NCI-H1417 treated with DMSO at 0.1 percent for 48 hours (cell line): ENCODE measurements at places on chromosomes 1 and 21.

GRCh38 chr1:226444901-226445300 is 37.0 kb upstream of the PARP1 start:
- no peak for DNase-seq

DNA sequence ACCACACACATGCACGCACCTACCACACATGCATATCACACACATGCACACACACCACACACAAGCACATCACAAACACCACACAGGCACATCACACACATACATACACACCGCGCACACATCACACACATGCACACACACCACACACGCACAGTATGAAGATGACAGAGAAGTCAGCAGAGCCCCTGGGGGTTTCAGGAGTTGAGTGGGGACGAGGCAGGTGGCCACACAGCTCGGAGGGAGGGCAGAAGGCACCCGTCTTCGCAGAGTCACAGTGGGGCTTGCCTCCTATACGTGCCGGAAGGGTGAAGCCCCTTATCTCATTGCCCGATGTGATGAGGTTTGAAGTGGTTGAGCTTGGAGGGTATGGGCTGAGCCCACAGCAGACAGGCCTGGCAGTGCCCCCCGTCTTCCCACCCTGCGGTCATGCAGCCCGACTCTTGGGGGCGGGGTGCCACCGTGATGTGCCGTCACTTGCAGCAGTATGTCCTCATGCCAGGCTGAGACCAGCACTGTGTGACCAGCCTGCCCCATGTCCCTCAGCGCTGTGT is 9.9 kb downstream of the PDE9A start:
- no peak for DNase-seq

- DNase-seq = no peak
Observed at GRCh38 chr1:215833941-215834729, 267.0 kb downstream of the KCTD3 start.

- DNase-seq = no peak
Observed at GRCh38 chr1:209430821-209431259, 152.7 kb upstream of the CAMK1G start.

DNA sequence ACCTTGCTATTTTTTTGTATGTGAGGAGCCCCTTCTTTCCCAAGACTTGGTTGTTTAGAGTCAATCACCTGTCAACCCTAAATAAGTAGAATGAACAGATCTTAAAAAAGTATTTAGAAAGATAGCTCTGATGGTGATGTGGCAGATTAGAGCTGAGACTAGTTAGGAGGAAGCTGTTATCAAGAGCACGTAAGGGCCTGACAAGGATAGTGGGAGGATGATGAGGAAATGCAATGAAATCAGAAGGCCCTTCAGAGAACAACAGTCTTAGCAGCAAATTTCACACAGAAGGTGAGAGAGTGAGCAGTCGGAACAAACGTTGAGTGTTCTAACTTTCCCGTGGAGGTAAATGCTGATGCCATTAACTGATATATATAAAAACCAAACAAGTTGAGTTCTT is 15.9 kb upstream of the S1PR1 start:
- no peak for DNase-seq

DNA sequence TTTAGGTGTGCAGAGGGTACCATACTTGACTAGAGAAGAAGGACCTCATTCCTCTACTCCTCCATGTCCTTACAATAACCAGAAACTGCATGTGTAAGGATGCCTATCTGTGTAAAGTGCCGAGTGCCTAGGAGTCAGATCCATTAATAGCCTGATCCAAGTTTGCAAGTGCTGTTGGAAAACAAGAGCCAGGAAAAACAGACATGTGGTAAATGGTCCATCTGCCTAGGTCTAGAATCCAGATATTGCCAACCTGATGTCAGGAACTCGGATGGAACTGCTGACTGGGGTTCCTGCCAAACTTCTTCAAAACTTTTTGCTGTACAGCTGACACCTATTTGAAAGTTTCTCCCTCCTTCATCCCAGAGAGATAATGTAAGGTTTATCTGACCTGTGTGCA is 239.4 kb upstream of the CAMK1G start:
- no peak for DNase-seq

- DNase-seq = no peak
Observed at GRCh38 chr1:201024625-201024998, 1.1 kb upstream of the KIF21B start.

GRCh38 chr1:26684763-26685508 is 10.9 kb upstream of the ARID1A start:
- no peak for DNase-seq

DNA sequence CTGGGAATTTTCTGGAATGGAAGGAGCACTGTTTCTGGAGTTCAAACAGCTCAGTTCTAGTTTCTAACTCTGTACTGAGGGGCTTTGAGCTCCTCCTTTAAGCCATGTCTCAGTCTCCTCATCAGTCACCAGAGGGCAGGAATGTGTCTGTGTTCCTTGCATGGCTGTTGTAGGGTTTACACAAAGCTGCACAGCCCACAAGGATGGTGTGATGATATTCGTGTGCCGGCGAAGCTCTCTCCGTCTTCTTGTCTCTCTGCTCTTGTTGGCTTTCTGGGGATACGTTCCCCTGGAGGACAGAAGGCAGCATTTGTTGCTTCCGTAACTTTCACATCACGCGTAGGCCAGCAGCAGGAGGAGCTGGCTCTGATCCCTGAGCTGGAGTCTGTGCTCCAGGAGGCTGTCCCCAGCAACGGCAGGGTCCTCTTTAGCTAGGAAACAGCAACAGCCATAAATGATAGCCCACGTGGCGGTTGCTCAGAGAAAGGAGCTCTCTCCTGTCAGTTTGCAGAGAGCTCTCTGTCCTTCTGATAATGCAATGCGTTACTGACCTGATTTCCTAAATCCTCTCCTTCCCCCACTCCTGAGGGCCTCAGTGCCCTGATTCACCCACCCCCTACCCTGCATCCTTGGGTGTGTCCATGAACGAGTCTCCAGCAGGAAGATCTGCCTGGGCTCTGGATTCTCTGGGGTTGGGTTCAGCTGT is 189.2 kb upstream of the VAMP3 start:
- no peak for DNase-seq

GRCh38 chr1:10622910-10623685 is 148.3 kb downstream of the PEX14 start:
- DNase-seq = no peak

- no peak for DNase-seq
Observed at GRCh38 chr1:214445831-214446614, 105.4 kb downstream of the PTPN14 start.

DNA sequence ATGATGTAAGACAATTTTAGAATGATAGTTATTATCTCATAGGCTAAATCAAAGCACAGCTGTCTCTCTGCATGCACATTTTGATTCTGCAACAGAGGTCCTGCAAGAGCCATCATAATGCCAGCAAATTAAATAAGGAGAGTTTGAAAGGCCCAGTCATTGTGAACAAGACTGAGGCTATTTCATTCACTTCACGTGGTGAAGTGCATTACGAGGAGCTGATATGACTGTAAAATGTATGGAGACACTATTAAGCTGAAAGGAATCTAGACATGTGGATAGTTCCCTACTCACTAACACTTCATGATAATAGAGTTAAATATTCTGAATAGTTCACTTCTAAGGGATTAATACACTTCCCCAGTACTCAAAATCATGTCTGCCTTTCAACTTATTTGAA is 299.0 kb downstream of the SMYD3 start:
- no peak for DNase-seq

- no peak for DNase-seq
Observed at GRCh38 chr1:147605591-147605990, 64.3 kb downstream of the BCL9 start.

DNA sequence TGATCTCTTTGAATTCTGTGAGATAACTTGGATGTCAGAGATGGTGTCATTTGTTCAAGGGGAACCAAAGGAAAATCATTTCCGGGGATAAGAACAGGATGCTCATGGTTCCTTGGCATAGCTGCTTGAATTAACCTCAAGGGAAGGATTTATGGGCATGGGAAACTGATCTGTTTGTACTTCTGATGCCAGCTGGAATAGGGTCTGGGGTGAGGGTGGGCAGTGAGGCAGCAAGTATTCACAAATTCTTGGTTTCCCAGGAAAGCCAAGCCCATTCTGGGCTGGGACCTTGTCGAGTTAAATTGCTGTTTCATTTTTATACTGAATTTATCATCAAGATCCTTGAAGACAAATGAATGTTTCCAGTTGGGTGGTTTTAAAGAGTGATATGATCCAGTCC is 14.1 kb downstream of the INTS3 start:
- DNase-seq = no peak

DNA sequence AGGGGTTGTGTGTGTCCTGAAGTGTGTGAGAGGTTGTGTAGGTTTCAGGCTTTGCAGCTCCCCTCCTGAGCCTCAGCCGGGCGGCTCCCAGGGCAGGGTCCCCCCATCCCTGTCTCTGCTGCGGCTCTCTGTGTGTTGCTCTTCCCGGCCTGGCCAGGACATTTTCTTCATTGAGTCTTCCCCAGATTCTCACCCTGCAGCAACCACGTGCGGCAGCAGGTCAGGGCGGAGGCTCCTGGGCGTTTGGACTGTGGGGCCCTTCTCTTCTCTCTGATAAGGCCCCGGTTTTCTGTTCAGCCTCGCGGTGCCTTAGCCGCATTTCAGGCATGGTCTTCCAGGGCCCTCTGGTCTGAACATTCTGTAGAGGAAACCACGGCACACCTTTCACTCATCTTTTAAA is 1.8 kb upstream of the TCP10L start:
- no peak for DNase-seq

GRCh38 chr1:58848818-58849411 is 65.1 kb upstream of the JUN start:
- no peak for DNase-seq

- DNase-seq = no peak
Observed at GRCh38 chr1:5959667-5960230, 32.5 kb downstream of the NPHP4 start.

- no peak for DNase-seq
Observed at GRCh38 chr1:83741348-83741747, 257.6 kb downstream of the TTLL7 start.

DNA sequence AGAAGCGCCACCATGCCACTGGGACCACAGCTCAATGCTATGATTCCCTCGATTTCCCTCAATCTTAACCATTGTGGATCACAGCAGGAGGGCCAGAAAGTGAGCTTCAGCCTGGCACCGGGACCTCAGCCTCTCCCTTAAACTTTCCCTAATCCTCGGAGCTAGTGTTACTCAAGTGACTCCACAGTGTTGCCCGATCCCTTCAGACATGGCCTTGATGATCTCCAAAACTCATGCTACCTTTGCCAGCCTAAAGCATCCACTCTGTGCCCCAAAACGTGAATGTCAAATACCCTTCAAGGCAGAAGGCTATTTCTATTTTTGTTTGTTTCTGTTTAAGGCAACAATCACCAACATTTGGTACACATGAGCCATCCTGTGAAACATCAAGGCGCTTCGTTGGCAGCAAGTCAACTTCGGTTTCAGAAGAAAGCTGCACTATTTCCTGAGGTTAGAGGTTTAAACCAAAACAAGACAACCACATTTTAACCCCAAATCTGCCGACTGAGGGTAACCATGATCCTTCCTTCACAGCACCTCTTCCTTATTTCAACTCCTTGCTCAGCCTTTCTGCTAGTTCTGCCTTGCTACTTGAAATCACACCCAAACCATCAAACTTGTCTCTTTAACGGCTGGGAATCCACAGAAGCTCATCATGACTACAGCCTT is 94.4 kb upstream of the KRTAP19-8 start:
- DNase-seq = no peak

DNA sequence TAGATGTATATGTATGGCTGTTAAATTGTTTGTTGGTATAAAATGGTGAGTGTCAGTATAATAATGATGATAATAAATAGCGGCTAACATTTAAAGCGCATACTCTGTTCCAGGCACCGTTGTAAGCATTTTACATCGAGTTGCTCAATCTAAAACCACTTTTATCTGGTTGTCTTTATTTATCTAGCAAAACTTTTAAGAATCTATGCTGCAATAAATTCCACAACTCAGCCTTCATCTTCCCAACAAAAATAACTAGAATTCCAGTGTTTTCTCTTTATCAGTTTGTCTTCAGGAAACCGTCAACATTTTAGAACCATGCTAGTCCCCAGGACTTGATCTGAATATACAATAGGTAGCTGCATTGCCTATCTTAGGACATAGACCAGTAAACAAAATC is 19.3 kb upstream of the SLC16A1 start:
- DNase-seq = no peak

DNA sequence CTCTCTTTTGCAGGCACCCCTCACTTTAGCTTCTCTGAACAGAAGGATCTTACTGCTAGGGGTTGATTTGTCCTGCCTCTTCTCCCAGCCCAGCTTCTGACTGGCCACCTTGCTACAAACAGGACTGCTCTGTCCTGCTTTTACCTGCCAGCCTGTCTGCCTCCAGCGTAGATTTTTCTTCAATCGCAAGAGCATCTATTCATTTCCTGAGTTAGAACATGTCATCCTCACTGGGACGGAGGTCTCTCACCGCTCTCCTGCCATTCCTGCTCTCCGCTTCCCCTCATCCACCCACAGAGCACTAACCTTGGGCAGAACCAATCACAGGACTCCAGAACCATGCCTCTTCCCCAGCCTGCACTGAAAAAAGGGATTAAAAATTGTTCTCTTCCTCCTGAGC is 3.5 kb upstream of the ATP1B1 start:
- DNase-seq = no peak

DNA sequence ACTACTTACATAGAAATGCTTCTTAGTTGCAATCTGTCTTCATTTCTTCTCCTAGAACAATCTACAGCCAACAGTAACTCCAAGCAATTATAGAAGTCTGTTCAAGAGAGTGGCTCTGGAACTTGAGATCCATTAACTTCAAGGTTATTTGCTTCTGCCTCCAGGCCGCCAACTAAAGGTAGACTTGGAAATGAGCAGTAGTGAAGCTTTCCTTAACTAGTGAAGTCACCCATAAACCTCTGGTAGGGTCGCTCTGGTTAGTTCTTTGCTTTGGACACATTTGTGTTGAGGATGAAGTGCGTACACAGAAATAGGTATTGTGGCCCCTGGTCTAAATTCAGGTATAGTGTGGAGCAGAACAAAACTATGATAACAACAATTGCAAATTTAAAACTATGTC is 809.9 kb upstream of the RGS18 start:
- no peak for DNase-seq

DNA sequence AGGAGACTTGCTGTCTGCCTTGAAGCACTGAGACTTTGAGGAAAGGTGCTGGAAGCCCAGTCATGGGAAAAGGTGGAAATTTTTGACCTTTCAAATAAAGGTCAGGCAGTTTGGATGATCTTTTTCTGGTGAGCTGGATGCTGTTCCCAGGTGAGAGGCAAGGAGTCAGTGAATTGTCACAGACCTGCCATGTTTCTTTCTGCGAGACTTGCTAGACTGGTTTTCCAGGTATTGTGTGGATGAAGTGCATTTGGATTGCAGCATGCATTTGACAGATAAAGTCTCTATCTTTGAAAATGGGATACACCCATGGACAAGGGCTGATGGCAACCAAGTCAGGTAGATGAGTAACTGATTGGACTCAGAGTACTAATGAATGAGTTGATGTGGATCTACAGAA is 65.7 kb upstream of the NHLH2 start:
- no peak for DNase-seq

- no peak for DNase-seq
Observed at GRCh38 chr21:44065428-44065827, 41.8 kb upstream of the PWP2 start.
